Left ventricle myocardium inferior (tissue), 1 donor: ENCODE measurements at places on chromosomes 11 and 22.

GRCh38 chr22:35057155-35057554, 8.8 kb upstream of the ISX start:
- no peak for DNase-seq
- H3K4me1 ChIP-seq = no peaks in the 10 kb centered on the region
- no peak overlapping the region for H3K4me3 ChIP-seq
- no peak overlapping the region for H3K27ac ChIP-seq

DNA sequence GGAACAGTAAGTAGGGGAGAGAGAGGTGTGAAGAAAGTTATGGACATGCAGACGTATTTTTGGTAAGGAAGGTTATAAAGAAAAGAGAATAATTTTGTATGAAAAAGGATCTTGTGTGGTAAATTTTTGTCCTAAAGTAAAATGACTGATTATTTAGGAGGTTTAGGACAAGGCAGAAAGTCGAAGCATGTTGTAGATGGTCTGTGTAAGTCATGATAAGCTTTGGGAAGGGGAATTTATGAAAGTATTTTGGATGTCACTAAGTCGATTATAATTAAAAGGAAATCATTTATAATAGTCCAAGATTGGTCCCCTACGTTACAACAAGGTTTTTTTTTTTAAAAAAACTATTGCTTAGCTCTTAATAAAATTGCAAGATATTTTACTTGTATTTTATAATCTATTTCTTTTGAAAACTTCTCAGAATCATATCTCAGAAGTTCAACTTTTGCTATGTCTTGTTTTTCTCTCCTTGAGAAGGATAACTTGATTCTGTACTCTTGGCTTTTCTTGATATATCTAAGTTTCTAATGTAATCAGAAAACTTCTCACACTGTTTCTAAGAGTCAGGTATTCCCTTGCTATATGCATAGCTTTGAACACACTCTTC, 10.9 kb upstream of the CABP2 start:
- no peak for DNase-seq
- no peaks in the 10 kb centered on the region for H3K4me1 ChIP-seq
- no peaks in the 10 kb centered on the region for H3K27me3 ChIP-seq
- no peak overlapping the region for H3K4me3 ChIP-seq

DNA sequence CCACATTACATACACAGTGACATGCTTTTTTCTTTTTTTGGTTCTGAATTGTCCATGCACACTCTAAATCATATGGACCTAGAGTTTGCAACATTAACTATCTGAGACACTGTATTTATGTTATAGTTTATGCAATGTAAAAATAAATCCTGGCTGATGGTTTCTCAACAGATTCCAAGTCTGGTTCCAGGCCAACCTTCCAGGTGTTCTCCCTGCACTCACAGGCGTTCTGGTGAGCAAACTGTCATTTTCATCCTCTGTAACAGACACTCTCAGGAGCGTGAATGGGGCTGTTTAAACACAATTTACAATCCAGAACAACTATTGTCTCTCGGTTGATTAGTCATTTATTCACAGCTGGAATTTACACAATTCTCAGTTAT, 36.5 kb upstream of the ANKK1 start:
- peaks cover 59% of the 10 kb centered on the region for H3K36me3 ChIP-seq
- H3K27me3 ChIP-seq = no peaks in the 10 kb centered on the region
- no peak overlapping the region for H3K4me3 ChIP-seq
- H3K4me1 ChIP-seq = no peaks in the 10 kb centered on the region

GRCh38 chr11:44018829-44019228, 29.0 kb upstream of the ACCSL start:
- no peak overlapping the region for H3K27ac ChIP-seq
- H3K4me3 ChIP-seq = no peak overlapping the region
- H3K4me1 ChIP-seq = peaks cover 38% of the 10 kb centered on the region
- H3K36me3 ChIP-seq = no peaks in the 10 kb centered on the region
- no peak for DNase-seq

DNA sequence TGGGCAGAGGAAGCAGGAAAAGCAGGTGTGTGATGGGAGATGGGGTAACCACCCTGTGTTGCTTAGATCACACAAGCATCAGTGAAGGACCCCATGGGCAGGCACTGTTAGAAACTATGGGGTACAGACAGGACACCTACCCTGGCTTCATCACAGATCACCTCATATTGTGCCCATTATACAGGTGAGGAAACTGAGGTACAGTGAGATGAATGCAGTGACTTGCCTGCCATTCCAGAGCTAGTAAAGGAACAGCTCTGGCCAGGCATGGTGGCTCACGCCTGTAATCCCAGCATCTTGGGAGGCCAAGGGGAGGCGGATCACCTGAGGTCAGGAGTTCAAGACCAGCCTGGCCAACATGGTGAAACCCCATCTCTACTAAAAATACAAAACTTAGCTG, 5.9 kb upstream of the MARK2 start:
- H3K36me3 ChIP-seq = no peaks in the 10 kb centered on the region
- peaks cover 8% of the 10 kb centered on the region for H3K4me1 ChIP-seq
- no peak overlapping the region for H3K4me3 ChIP-seq
- no peak for DNase-seq
- H3K27me3 ChIP-seq = no peaks in the 10 kb centered on the region

GRCh38 chr22:19240813-19241592, 50.5 kb downstream of the CLTCL1 start:
- H3K27me3 ChIP-seq = no peaks in the 10 kb centered on the region
- H3K27ac ChIP-seq = no peak overlapping the region
- H3K4me1 ChIP-seq = peaks cover 27% of the 10 kb centered on the region

DNA sequence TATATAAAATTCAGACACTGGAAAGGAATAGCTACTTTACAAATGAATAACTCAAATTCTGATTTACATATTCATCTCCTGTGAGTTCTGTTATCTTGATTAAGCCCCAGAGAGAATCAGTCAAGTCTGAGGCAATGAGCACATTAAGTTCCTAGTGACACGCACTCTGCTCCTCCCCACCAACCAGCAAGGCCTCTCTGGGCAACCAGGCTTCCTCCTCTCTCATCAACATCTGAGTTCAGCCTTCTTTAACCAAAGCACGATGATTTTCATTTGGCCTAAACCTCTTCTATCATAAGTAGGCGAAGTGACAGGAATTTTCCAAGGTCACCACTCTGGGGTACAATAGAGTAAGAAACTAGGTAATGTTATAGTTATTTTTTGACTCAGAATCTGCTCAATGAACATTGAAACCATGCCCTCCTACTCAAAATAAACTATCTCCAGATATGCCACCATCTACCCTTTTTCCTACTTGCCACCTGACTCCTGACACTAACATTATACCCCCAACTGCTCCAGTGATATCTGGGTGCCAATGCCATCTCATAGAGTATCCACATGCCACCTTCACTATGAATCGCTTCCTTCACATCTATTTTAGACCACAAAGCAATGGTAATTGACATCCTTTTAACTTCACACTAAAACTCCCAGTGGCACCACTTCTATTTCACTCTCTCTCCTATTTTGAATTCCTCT, 114.8 kb downstream of the FAM76B start:
- H3K27me3 ChIP-seq = no peaks in the 10 kb centered on the region
- no peaks in the 10 kb centered on the region for H3K36me3 ChIP-seq
- H3K27ac ChIP-seq = peak overlapping the region; percentile 38
- no peak overlapping the region for H3K4me3 ChIP-seq

GRCh38 chr22:45434981-45435380, 21.5 kb downstream of the RIBC2 start:
- H3K4me1 ChIP-seq = peaks cover 11% of the 10 kb centered on the region
- H3K4me3 ChIP-seq = no peak overlapping the region
- peaks cover 3% of the 10 kb centered on the region for H3K27me3 ChIP-seq
- DNase-seq = no peak
- no peaks in the 10 kb centered on the region for H3K36me3 ChIP-seq

DNA sequence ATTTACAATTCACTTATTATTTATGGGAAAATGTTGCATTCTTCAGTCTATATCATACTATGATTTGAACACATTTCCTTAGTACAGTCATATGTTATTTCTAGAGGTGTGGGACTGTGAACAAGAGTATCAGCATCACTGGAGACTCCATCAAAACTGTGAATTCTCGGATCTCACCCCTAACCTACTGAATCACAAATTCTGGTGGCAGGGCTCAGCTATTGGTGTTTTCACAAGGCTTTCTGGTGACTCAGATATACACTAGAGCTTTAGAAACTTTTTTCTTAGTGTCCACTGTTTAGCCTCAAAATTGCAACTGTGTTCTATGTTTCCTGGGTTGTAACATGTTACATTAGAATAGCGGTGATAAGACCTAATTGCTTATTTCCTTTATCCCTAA, 352.9 kb upstream of the DDI1 start:
- no peak overlapping the region for H3K4me3 ChIP-seq
- H3K27ac ChIP-seq = no peak overlapping the region

DNA sequence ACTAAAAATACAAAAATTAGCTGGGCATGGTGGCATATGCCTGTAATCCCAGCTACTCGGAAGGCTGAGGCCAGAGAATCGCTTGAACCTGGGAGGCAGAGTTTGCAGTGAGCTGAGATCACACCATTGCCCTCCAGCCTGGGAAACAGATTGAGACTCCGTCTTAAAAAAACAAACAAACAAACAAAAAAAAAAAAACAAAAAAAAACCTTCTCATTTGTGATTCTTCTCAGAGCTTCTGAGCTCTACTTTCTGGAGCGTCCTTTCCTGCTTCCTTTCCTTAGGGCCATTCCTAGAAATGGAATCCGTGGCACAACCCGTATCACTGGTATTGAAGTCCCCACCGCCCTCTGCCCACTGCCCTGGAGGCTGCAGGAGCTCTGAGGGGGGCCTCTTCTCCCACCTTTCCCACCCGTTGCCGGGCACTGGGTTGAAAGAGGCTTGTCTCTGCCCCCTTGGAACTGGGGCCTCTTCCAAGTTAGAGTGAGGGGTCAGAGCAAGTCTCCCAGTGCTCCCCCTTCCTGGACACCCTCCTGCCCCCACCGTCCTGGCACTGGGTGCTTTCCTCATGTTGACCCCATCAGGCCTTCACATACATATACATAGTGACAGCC, 2.0 kb upstream of the SHISA8 start:
- H3K4me3 ChIP-seq = no peak overlapping the region
- no peak overlapping the region for H3K27ac ChIP-seq
- peaks cover 46% of the 10 kb centered on the region for H3K4me1 ChIP-seq
- no peak for DNase-seq

DNA sequence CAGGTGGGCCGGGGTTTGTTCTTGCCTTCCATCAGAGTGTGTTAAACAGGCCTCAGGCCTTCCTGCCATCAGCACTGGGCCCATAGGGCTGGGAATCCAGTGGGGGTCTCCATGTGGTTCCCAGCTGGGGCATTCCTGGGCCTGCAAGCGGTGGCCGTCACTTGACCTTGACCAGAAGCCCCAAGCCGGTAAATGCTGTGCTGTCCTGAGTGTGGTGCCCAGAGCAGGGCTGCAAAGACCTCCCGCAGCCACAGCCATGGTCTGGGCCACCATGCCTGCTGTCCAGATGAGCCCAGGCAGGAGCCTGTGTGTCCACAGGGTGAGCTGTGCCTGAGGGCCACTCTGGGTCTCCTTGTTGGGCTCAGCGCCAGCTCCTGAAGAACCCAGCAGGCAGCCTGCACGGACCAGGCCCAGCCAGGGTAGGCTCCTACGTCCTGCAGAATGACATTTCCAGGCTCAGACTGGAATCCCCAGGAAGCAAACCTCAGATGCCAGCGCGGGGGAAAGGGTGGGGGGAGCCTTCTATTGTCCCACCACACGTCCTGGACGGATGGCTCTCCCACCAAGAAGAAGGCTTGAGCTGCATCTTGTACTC, 117.3 kb downstream of the KCNQ1OT1 start:
- peak overlapping the region; percentile 18 for H3K27ac ChIP-seq
- no peaks in the 10 kb centered on the region for H3K36me3 ChIP-seq
- H3K27me3 ChIP-seq = no peaks in the 10 kb centered on the region
- H3K4me1 ChIP-seq = peaks cover 46% of the 10 kb centered on the region
- peak; percentile 20 for DNase-seq
